Chondrocyte (in vitro differentiated cells): ENCODE measurements at places on chromosomes 3 and 15. TPM values are rescaled to one million over a fixed set of nuclear protein-coding genes. Genes with fewer than 3 reads are reported as not detected.

DNA sequence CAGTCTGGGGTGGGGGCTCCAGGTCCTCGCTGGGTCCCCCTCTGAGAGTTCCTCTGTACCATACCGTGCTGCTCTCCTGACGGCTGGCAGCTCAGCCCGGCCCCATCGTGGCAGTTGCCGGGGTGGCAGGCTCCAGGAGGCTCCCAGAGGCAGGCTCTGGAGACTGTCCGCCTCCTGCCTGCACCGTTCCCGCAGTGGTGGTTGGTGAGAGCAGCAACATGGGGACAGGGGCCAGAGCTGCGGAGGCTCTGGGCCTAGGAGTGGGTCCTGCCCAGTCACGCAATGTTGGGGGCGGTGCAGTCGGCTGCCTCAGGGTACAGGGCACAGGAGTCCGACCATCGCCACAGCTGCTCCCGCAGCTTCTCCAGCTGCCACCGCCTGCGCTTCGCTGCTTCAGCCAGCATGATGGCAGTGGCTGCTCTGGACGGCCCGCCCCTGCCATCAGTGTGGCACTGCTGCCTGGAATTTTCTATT is 492.7 kb downstream of the AGBL1 start:
- no peak overlapping the region for H3K4me3 ChIP-seq
- no peaks in the 10 kb centered on the region for H3K27me3 ChIP-seq
- H3K27ac ChIP-seq = no peak overlapping the region
- H3K36me3 ChIP-seq = no peaks in the 10 kb centered on the region
- no peaks in the 10 kb centered on the region for H3K4me1 ChIP-seq

MASP1 gene
- total RNA-seq = 0.34 to 2.0 TPM (median 0.92 TPM) in 3 replicates

SLC12A1 gene
- total RNA-seq = not detected in 3 replicates

RTP2 gene
- not detected in 3 replicates for total RNA-seq

GRCh38 chr15:68578175-68578979 is 416 bp upstream of the CORO2B start:
- peak overlapping the region; percentile 55 for H3K27ac ChIP-seq
- H3K27me3 ChIP-seq = no peaks in the 10 kb centered on the region
- H3K36me3 ChIP-seq = no peaks in the 10 kb centered on the region
- peak overlapping the region; percentile 70 for H3K4me3 ChIP-seq
- peaks cover 48% of the 10 kb centered on the region for H3K4me1 ChIP-seq

- H3K27ac ChIP-seq = no peak overlapping the region
- peaks cover 77% of the 10 kb centered on the region for H3K27me3 ChIP-seq
These were observed 29.1 kb downstream of the SLC6A1 start for GRCh38 chr3:11021611-11022011.

ACTRT3 gene
- total RNA-seq = 3.6 to 5.7 TPM (median 4.6 TPM) in 3 replicates

DNA sequence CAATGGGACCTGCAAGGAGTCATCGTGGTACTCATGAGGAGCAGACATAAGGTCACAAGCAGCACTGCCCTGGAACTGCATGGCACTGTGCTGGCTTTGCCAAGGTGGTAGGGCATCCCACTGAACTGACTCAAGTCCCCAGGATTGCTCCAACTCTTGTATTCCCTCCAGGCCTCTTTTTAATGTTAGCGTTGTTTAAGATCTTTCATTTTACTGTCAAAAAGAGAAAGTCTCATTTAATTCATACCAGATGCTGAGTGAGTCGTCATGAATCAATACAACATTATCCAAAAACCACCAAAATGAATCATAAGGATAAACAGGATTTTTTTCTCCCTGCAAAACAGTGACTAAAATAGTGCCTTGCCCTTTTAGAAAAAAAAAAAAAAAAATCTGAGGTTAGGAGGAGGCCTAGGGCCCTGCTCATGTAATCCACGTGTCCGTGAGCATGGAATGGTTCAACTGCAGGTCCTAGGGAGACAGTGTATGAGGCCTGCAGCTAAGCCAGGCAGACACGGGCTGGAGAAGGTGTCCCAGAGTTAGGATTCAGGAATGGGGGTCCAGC is 36.7 kb upstream of the BLM start:
- no peak for DNase-seq
- H3K27ac ChIP-seq = peak overlapping the region; percentile 78
- peaks cover 18% of the 10 kb centered on the region for H3K4me1 ChIP-seq
- no peaks in the 10 kb centered on the region for H3K27me3 ChIP-seq
- H3K36me3 ChIP-seq = peaks cover 2% of the 10 kb centered on the region
- no peak overlapping the region for H3K4me3 ChIP-seq

DNA sequence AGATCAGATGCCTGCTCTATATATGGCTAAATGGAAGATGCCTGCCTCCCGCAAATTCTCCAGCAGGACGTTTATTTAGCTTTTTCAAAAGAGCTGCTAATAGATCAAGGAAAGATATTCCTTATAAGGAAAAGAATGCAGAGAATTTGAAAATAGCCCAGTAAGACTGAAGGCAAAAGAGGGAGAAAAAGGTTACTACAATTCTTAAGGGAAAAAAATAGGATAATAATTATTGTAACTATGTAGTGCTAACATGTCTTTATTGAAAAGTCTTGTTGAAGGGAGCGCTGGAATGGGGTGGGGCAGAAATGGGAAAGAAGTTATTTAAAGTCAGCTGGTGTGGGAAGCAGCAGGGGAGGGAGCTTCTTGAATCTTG is 2.9 kb downstream of the TPM1 start:
- peak overlapping the region; percentile 96 for H3K27ac ChIP-seq
- H3K4me3 ChIP-seq = peak overlapping the region; percentile 99

DNA sequence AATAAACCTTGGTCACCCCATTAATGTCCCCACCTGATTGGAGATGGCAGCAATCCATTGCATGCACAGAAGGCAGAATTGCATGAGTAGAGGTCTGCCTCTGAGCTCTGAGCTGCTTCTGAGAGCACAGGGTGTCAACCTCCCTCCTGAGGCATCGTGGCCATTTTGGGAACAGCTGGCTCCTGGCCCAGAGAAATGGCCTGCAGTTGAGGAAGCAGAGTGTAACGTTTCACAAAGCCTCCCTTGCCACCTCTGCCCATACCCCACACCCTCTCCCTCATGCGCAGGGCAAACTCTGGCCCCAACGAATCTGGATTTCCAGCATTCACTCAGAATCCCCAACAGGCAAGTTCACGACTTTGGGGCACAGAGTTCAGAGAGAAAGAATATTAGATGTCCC is 198.9 kb downstream of the ADAMTS9 start:
- no peaks in the 10 kb centered on the region for H3K36me3 ChIP-seq
- H3K4me1 ChIP-seq = peaks cover 14% of the 10 kb centered on the region
- H3K27me3 ChIP-seq = peaks cover 6% of the 10 kb centered on the region
- peak overlapping the region; percentile 51 for H3K4me3 ChIP-seq

GOLGA8K gene
- total RNA-seq = 1.3 to 2.0 TPM (median 1.7 TPM) in 3 replicates

GRCh38 chr15:100680726-100681125 is 78.3 kb downstream of the ASB7 start:
- peaks cover 14% of the 10 kb centered on the region for H3K4me1 ChIP-seq
- peaks cover 6% of the 10 kb centered on the region for H3K36me3 ChIP-seq
- no peak for DNase-seq

DNA sequence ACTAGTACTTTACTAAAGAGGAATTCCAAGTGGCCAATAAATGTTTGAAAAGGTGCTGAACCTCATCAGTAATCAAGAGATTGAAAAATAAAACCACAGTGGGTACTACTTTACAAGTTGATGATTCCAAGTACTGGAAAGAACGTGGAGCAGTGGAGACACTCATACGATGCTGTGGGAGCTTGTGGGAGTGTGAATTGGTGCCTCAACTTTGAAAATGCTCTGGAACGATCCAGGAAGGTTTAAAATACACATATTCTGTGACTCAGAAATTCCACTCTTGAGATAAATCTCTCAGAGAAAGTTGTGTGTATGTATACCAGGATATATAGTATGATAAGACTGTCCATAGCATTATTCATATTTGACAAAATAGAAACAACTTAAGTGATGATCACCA is 9.3 kb downstream of the LRCH3 start:
- H3K4me1 ChIP-seq = peaks cover 64% of the 10 kb centered on the region
- H3K27ac ChIP-seq = peak overlapping the region; percentile 14
- H3K36me3 ChIP-seq = no peaks in the 10 kb centered on the region
- H3K4me3 ChIP-seq = no peak overlapping the region
- DNase-seq = no peak

GRCh38 chr3:138347960-138348753 is at the start of gene MRAS:
TSS of gene MRAS (plus strand) at chr3:138348579. CDS start at chr3:138372884, 24,305 bp downstream.
- peak within 1 kb of the TSS; percentile 99 for H3K4me3 ChIP-seq
- H3K36me3 ChIP-seq = no peaks in the 10 kb centered on the region
- H3K27ac ChIP-seq = peak within 1 kb of the TSS; percentile 98
- H3K4me1 ChIP-seq = peaks cover 41% of the 10 kb centered on the region

DNA sequence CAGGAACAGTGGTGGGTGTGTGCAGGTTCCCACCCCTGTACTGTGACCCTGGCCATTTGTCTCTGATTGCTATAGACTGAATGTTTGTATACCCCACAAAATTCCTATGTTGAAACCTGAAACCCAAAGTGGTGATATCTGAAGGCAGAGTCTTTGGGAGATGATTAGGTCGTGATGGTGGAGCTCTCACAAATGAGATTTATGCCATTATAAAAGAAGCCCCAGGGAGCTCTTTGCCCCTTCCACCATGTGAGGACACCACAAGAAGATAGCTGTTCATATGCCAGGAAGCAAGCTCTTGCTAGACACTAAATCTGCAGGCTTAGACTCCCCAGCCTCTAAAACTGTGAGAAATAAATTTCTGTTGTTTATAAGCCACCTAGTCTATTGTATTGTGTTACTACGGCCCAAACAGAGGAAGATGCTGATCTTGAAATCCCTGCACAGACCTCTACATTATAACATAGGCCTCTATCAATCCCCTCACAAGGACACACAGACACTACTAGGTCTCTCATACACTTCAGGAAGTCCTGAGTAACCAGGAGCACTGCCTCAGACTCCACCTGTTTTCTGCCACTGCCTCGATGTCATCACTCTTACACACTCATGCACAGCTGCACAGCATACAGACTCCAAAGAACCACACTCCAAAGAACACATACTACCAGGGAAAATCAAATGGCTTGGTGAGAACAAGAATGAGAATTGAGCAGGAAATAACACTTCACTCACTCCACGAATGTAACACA is 14.7 kb downstream of the IGSF11 start:
- no peak overlapping the region for H3K4me3 ChIP-seq
- H3K36me3 ChIP-seq = no peaks in the 10 kb centered on the region
- no peak overlapping the region for H3K27ac ChIP-seq

GRCh38 chr3:47583320-47584075 is 4.8 kb upstream of the CSPG5 start:
- H3K4me3 ChIP-seq = no peak overlapping the region
- no peaks in the 10 kb centered on the region for H3K27me3 ChIP-seq
- H3K27ac ChIP-seq = no peak overlapping the region
- no peaks in the 10 kb centered on the region for H3K4me1 ChIP-seq
- DNase-seq = no peak

DNA sequence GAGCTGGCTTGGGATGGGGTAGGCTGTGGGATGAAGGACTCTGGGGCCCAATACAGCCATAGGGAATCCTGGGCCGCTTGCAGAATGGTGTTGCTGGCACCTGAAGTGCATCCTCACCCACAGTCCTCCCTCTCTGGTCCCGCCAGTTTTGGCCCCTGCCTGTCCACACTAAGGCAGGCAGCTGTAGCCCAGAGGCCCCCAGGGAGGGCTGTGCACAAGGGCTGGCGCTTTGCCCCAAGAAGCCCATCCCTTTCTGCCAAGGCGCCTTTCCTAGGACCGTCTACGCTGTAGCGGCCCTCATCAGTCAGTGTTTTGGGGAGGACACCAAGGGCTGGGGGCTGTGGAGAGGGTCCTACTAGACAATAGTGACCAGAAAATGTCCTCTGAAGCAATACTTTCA is 116.2 kb upstream of the ABHD17C start:
- H3K4me1 ChIP-seq = peaks cover 17% of the 10 kb centered on the region
- H3K4me3 ChIP-seq = no peak overlapping the region
- H3K27me3 ChIP-seq = no peaks in the 10 kb centered on the region
- H3K36me3 ChIP-seq = peaks cover 47% of the 10 kb centered on the region
- H3K27ac ChIP-seq = no peak overlapping the region

DNA sequence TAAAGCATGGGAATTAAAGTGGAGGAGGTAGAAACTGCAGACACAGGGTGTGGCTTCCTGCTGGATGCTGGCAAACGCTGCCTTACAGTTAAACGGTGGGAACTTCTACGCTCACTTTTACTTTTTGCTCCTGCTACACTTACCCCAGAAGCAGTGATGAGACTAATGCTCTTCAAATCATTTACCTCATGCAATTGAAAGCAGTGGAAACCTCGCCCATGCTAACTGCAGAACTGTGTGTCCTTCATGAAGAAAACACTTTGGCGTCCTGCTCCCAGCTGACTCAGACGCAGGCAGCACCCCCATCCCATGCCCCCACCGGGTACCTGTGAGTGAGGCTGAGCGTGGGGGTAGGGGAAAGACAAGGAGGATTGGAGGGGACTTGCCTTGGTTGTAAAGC is 31.8 kb downstream of the UPK1B start:
- no peak for DNase-seq
- no peaks in the 10 kb centered on the region for H3K27me3 ChIP-seq
- H3K4me1 ChIP-seq = peaks cover 17% of the 10 kb centered on the region
- no peak overlapping the region for H3K4me3 ChIP-seq

GRCh38 chr3:114351123-114351821 is 57.4 kb downstream of the TIGIT start:
- H3K4me1 ChIP-seq = no peaks in the 10 kb centered on the region
- H3K27ac ChIP-seq = no peak overlapping the region
- H3K4me3 ChIP-seq = no peak overlapping the region
- H3K27me3 ChIP-seq = no peaks in the 10 kb centered on the region
- DNase-seq = peak; percentile 79

DNA sequence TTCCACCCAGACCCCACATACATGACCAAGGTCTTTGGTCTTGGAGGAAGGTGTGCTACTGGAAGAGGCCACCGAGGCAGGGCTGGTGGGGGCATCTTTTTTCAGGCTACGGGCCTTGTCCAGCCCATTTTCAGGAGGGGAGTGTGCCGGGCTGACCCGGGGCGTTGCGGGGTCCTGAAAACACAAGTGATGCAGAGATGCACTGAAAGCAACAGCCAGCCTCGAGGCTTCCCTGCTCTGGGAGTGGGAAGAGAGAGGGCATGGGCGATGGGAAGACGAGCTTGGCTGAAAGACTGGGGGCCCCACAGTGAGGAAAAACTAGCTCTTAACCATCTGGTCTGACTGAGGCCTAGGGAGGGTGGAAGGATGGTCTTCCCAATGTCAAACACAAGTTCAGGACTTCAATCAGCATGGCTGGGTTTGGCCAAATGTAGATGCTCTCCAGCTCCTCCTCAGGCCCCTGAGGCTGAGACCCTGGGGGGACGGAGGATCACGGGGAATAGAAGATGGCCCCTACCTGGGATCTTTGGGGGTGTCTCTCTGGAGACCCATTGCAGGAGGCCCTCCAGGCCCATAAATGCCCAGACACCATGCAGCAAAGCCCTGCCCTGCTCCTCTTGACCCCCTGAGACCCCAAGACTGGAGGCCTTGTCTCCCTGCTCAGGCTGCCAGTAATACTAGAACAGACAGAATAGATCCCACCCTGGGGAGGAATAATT is 38.9 kb downstream of the TLE3 start:
- peaks cover 27% of the 10 kb centered on the region for H3K4me1 ChIP-seq
- no peak overlapping the region for H3K27ac ChIP-seq
- no peaks in the 10 kb centered on the region for H3K27me3 ChIP-seq
- no peak for DNase-seq

P3H2 gene
- total RNA-seq = 18.2 to 72.4 TPM (median 21.9 TPM) in 3 replicates

GOLGA8J gene
- not detected in 3 replicates for total RNA-seq
